ENCODE measurements at places on chromosomes 2 and 18. TPM values are rescaled to one million over a fixed set of nuclear protein-coding genes. Genes with fewer than 3 reads are reported as not detected.
A peak's percentile ranks its signal among the peaks of the same experiment; 100 is the strongest.

CENPA gene
- total RNA-seq: 32.5 TPM

MMADHC gene
- total RNA-seq: 132 TPM

MTX2 gene
- total RNA-seq: 27.3 TPM

OTOF gene
- total RNA-seq: 0.81 TPM

RNF138 gene
- total RNA-seq: 89.5 TPM

UPP2 gene
- total RNA-seq: not detected

IMPACT gene
- total RNA-seq: 13.5 TPM

NT5C1B gene
- not detected for total RNA-seq

GKN1 gene
- not detected for total RNA-seq

FOXI3 gene
- total RNA-seq: not detected

AFF3 gene
- total RNA-seq: 3.5 TPM

DNA sequence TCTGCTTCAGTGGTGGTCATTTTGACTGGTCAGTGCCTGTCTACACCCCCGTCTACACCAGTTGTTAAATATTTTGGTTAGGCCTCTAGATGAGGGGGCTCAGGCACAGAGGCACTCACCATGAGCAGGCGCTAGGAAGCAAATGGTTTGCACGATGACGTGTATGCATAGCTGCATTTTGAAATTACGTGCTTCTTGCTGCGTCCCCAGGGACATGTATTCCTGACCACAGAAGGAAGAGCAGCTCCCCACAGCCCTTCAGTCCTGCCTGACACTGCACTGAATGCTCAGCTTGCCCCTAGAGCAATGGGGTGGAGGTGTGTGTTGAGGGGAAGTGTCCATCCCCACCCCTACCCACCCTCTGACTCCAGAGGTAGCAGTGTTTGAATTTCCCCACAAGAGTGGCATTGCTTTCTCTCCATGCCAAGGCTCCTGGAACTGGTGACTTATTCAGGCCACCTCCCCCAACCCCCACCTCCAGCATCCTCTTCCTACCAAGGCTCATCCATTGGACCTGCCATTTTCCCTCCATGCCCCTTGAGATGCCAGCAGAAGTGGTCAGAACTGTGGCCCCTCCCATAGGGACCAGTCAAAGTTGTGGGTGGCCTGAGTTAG lies 11.4 kb upstream of the ZAP70 start:
- DNase-seq: no peak

DNA sequence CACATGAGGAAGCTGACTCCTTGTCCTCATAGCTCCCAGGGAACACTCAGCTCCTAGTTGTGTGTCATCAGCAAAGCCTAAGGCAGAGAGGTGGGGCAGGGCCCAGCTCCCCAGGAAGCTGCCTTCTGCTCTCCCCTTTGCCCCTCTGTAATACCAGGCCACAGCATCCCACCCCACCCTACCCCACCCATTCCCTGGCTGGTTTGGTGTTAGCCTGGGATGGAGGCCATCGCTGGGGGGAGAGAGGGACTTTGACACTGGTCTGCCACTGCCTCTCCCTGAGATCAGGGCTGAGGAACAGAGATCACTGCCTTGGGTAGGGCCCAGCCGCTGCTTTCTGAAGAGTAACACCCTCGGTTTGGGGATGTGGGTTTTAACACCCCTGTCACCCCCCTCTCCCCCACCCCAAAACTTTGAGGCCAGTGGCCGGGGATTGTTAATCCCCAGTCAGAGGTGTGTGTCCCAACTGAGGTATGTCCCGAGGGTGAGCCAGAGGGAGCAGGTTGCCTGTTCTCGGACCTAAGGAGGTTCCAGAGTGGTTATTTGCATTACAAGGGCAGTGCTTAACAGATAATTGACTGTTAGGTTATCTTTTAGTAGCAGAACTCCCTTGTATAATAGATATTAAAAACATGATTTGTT lies 41.4 kb downstream of the TET3 start:
- DNase-seq: peak; percentile 49

DNA sequence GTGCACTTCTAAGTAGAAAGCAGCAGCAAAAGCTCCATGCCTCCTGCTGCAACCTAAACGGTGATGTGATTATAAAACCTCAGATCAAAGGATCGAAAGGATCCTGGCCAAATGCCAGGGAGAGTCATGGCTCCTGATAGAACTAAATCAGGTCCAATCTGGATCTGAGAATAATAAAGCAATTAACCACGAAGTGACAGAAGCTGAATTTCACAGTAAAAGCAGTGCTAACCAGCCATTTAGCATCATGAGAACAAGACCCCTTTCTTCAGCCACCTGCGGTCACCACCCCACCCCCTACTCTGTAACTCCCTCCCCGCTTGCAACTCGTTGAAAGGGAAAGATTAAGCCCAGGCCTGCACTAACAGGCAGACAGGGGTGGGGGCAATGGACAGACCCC lies 748.7 kb downstream of the BCL11A start:
- no peak for DNase-seq

GRCh38 chr18:48197819-48198218 lies 211.4 kb downstream of the ZBTB7C start:
- DNase-seq: no peak

DNA sequence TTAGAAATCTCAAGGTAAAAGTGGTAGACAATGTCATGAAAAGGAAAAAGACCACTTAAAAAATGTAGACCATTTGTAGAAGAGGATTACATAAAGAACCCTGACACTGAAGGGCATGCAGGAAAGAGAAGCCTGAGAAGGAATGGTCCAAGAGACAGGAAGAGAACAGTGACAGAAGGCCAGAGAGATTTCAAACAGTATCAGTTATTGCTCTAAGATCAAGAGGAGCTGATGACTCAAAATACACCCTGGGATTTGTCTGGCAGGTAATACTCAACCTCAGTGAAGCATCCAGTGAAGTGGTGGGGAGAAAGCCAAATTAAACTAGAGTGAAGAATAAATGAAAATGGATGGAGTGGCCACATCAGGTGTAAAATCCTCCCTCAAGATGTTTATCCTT lies 100.5 kb downstream of the PDE11A start:
- no peak for DNase-seq

GRCh38 chr2:73238976-73239375 lies 4.9 kb downstream of the CCT7 start:
- no peak for DNase-seq

DNA sequence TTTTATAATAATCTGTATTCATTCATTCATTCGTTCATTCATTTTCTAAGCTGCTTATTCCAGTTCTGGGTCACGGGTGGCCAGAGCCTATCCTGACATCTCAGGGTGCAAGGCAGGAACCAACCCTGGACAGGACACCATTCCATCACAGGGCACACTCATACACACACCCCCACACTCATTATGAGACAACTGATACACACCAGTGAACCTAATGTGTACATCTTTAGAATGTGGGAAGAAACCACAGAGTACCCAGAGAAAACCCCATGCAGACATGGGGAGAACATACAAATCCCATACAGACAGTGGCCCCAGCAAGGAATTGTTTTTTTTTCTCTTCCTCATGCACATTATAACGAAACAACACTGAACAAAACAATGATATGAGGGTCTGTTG lies 54.7 kb downstream of the RTN4 start:
- no peak for DNase-seq

DNA sequence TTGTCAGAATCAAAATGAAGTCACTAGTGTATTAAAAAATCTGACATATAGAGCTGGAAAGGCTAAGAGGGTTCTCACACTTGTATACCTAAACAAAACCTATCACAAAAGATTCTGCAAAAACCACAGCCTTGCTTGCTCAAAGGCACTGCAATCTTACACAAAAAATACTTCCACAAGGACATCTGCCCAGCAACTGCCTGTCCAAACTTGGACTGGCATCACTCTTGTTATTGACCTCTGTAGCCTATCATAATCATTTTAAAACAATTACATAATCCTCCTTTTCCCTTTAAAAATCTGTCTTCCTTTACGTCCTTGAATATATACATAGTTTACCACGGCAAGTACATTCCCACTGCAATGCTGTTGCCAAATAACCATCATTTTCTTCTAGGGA lies 19.9 kb downstream of the CHMP3 start:
- DNase-seq: no peak

DNA sequence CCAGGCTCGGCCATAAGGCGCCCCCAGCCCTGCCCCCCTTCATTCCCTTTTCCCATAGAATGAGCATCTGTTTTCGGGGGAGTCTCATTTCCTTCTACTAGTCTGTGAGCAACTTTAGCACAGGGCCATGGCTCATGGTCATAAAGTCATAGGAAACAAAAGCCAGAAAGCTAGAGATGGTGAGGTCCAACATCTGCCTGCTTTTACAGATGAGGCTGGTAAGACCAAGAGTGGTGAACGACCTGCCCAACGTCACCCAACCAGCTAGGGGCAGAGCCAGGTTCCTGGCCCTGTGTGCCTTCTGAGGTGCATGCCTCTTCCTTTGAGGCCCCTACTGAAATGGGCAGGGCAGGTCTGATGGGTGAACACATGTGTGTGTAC lies 212.7 kb downstream of the DYSF start:
- DNase-seq: no peak

- no peak for DNase-seq
Measured at GRCh38 chr18:58403799-58404455, 225.0 kb downstream of the ALPK2 start.

- DNase-seq: no peak
Measured at GRCh38 chr2:97735161-97735561, 21.8 kb downstream of the ZAP70 start.

DNA sequence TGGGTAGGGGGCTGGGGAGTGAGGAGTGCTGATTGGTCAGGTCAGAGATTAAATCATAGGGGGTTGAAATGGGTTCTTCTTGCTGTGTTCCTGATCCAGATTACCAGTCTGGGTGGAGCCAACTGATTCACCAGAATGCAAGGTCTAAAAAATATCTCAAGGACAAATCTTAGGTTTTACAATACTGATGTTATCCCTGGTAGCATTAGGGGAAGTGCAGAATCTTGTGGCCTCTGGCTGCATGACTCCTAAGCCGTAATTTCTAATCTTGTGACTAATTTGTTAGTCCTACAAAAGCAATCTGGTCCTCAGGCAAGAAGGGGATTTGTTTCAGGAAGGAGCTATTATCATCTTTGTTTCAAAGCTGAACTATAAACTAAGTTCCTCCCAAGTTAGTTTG lies 289.2 kb upstream of the KYNU start:
- no peak for DNase-seq

GRCh38 chr2:98656800-98657199 lies 48.4 kb downstream of the UNC50 start:
- peak; percentile 49 for DNase-seq

DNA sequence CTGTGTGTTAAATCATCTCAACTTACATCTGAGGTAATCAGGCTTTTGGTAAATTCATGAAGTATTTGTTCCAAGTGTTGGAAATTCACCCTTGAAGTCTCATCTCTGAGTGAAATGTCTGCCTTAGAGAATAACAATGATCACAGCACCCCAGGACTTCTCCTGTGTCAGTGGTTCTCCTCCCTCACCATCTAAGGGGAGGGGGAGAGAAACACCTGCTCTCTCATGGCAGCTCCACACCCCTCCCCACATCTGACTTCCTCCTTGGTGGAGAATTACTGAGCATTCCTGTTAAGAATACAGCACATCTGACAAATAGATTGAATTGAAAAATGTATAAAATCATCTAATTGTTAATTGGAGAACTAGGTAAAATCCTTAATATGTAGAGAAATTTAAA lies 532.1 kb downstream of the RNF144A start:
- DNase-seq: no peak

DNA sequence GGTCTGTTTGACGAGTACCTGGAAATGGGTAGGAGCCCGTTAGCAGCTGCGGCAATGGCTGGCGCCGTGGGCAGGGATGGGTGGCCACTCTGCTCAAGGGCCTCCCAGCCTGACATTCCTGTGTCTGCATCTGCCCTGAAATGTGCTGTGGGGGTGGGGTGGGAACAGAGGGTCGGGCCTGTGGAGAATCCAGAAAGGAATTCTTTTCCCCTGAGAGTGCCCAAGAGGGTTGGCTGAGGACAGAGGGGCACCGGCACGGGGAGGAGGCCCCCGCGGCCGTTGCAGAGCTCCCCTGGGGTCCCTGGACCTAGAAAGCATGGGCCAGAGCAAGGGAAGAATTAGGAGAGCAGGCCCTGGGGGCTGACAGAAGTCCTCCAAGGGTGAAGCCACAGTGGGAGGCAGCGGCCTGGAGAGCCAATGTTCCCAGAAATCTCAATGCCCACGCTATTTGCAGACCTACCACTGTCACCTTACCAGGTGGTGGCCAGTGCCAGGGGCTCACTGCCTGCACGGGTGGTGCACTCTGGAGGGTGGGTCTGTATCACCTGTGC lies 27.8 kb downstream of the ANO7 start:
- DNase-seq: no peak
